Activated B cell treated with CpG ODN at 0.5 μM for 24 hours (primary cell): ENCODE measurements at places on chromosomes 2 and 18. TPM values are rescaled to one million over a fixed set of nuclear protein-coding genes. Genes with fewer than 3 reads are reported as not detected.

NETO1 gene
- total RNA-seq = 9.1 and 10.1 TPM in 2 replicates

KIF5C gene
- 1.4 and 2.6 TPM in 2 replicates for total RNA-seq

MOGAT1 gene
- not detected in 2 replicates for total RNA-seq

RAB6C gene
- not detected in 2 replicates for total RNA-seq

TXNDC2 gene
- 0.13 and 0.54 TPM in 2 replicates for total RNA-seq

LYG2 gene
- total RNA-seq = not detected in 2 replicates
